Gastrocnemius medialis (tissue), 4 donors: ENCODE measurements at places on chromosomes 1 and 21. TPM values are rescaled to one million over a fixed set of nuclear protein-coding genes. Genes with fewer than 3 reads are reported as not detected.

DNA sequence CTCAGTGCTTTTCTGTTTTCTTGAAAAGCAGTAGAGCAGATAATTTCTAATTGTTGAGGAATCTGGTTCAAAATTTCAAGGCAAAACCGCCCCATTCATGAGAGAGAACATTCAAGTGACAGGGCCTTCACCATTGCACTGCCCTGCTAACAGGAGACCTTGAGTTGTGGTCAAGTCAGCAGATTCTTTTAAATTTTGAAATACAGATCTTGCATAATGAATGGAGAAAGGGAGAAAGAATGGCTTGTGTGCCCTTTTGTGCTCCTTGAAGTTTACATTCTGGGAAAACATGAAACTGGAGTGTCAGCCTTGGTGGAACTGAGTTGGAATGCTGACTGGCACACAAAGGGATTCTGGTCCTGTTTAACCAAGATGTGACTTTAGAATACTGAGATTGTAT lies 164.5 kb upstream of the UBE2U start:
- H3K4me3 ChIP-seq: no peak overlapping the region
- peak overlapping the region; percentile 83 for H3K27ac ChIP-seq
- DNase-seq: no peak
- H3K36me3 ChIP-seq: no peaks in the 10 kb centered on the region
- no peaks in the 10 kb centered on the region for H3K27me3 ChIP-seq
- peaks cover 48% of the 10 kb centered on the region for H3K4me1 ChIP-seq

DNA sequence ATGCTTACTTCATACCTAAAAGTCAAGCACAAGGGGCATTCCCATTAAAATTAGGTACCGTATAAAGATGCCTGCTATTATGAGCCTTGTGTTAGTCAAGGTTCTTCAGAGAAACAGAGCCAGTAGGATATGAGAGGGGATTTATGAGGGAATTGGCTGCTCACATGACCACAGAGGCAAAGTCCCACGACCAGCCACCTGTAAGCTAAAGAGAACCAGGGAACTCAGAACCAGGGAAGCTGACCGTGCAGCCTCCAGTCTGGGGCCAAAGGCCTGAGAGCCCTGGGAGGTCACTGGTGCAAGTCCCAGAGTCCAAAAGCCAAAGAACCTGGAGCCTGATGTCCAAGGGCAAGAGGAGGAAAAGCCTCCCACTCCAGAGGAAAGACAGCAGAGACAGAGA lies 20.0 kb downstream of the PIGM start:
- no peaks in the 10 kb centered on the region for H3K27me3 ChIP-seq
- H3K4me3 ChIP-seq: no peak overlapping the region

GRCh38 chr1:17984583-17984982 lies 123.0 kb upstream of the IGSF21 start:
- no peak overlapping the region for H3K27ac ChIP-seq
- no peak for DNase-seq
- H3K4me1 ChIP-seq: no peaks in the 10 kb centered on the region
- no peaks in the 10 kb centered on the region for H3K27me3 ChIP-seq
- no peaks in the 10 kb centered on the region for H3K36me3 ChIP-seq

GRCh38 chr21:33151941-33152731 lies 77.6 kb upstream of the IFNAR2 start:
- H3K36me3 ChIP-seq: no peaks in the 10 kb centered on the region
- H3K27me3 ChIP-seq: peaks cover 8% of the 10 kb centered on the region
- H3K27ac ChIP-seq: no peak overlapping the region
- no peak overlapping the region for H3K4me3 ChIP-seq
- no peak for DNase-seq

- no peak for DNase-seq
- peaks cover 17% of the 10 kb centered on the region for H3K36me3 ChIP-seq
- no peak overlapping the region for H3K27ac ChIP-seq
These were observed 22.6 kb downstream of the CASP9 start for GRCh38 chr1:15501208-15502032.

DNA sequence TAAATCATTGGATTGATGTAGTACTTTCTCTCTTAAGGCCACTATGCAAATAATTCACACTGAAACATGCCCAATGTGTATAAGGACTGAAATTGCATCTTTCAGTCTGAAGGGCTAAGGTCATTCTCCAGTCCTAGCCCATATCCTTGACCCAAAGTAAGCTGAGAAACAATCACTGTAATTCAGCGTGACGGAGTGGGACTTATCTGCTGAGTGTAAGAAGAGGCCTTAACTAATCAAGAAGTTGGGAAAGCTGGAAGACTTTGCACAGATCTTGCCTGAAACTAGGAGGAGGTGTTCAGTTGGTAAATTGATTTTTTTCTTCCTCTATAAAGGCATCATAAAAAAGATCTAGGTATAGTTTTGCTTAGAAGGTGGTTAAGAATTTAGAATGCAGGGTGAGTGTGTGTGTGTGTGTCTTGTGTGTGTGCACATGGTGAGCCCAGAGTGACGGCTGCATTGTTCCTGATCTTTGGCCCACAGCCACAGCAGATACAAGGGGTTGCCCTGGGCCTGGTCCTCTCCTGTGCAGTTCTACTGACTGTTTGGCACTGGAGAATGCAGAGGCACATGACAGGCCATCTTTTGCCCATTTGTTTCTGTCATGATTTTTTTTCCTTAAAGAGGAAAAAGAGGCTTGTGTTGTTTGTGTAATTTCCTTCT lies 13.3 kb upstream of the PPP2R5A start:
- no peak overlapping the region for H3K4me3 ChIP-seq
- H3K4me1 ChIP-seq: no peaks in the 10 kb centered on the region
- no peaks in the 10 kb centered on the region for H3K27me3 ChIP-seq
- H3K27ac ChIP-seq: no peak overlapping the region
- DNase-seq: no peak
- no peaks in the 10 kb centered on the region for H3K36me3 ChIP-seq

DNA sequence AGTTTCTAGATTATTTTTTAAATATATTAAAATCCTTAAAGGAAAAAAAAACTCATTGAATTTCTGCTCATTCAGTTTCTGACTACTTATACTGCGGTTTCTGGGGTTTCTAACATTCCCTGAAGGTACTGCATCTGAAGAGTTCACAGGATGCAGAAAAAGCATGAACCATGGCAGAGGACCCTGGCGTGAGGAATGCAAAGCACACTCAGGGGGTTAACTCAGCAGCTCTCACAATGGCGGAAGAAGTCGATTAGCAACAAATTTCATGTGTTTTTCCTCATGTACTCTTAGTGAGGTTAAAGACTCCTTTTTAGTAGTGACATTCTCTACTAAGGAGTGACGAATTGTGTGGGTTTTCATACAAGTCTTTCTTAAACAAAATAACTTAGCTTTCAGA lies 975.6 kb downstream of the NCAM2 start:
- no peaks in the 10 kb centered on the region for H3K27me3 ChIP-seq
- no peaks in the 10 kb centered on the region for H3K36me3 ChIP-seq
- H3K27ac ChIP-seq: no peak overlapping the region
- H3K4me3 ChIP-seq: no peak overlapping the region
- DNase-seq: no peak

GRCh38 chr1:40620150-40620549 lies 45.3 kb downstream of the RIMS3 start:
- no peaks in the 10 kb centered on the region for H3K27me3 ChIP-seq
- no peak overlapping the region for H3K27ac ChIP-seq
- H3K4me3 ChIP-seq: no peak overlapping the region
- DNase-seq: no peak
- H3K4me1 ChIP-seq: no peaks in the 10 kb centered on the region
- no peaks in the 10 kb centered on the region for H3K36me3 ChIP-seq

GRCh38 chr1:204345438-204345841 lies 14.3 kb downstream of the PLEKHA6 start:
- no peak overlapping the region for H3K27ac ChIP-seq
- H3K36me3 ChIP-seq: no peaks in the 10 kb centered on the region
- H3K4me1 ChIP-seq: no peaks in the 10 kb centered on the region

- no peaks in the 10 kb centered on the region for H3K27me3 ChIP-seq
- H3K27ac ChIP-seq: no peak overlapping the region
- H3K4me3 ChIP-seq: no peak overlapping the region
- H3K4me1 ChIP-seq: no peaks in the 10 kb centered on the region
These were observed 293.4 kb downstream of the HMCN1 start for GRCh38 chr1:186027621-186028020.

- DNase-seq: no peak
- no peak overlapping the region for H3K4me3 ChIP-seq
- no peaks in the 10 kb centered on the region for H3K4me1 ChIP-seq
These were observed 82.2 kb upstream of the LMO4 start for GRCh38 chr1:87246436-87246835.

DNA sequence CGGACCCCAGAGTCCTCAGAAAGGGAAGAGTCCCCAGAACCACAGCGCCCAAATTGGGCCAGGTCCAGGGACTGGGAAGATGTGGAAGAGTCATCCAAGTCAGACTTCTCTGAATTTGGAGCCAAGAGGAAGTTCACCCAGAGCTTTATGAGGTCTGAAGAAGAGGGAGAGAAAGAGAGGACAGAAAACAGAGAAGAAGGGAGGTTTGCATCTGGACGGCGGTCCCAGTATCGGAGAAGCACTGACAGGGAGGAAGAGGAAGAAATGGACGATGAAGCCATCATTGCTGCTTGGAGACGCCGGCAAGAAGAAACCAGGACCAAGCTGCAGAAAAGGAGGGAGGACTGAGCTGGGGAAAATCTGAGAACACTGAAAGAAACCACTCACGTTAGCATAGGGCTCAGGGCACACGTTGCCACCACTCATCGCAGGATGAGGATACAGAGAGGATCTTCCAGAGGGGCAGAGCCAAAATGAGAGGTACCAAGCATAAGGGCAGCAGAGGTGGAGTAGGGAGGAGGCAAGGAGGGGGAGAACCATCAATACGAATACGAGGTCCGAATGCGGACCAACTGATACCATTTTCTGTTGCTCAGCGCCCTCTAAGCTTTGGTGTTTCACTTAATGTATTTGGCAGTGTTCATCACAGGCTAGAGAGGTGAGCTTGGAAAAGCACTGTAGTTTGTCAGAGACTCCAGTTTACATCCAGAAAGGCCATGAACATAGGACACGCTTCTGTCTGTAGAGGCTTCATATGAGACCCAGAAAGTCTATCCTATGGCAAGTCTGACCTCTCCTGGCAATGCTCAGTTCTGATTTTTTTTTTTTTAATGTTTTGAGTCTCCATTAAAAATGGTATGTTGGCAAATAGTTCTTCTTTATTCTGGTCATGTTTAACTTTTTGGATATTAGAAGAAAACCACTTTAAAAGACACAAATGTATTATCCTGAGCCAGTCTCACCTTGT lies 34.7 kb downstream of the STYXL2 start:
- DNase-seq: no peak
- H3K4me1 ChIP-seq: peaks cover 5% of the 10 kb centered on the region
- H3K27ac ChIP-seq: peak overlapping the region; percentile 18
- H3K27me3 ChIP-seq: no peaks in the 10 kb centered on the region
- peaks cover 51% of the 10 kb centered on the region for H3K36me3 ChIP-seq

DNA sequence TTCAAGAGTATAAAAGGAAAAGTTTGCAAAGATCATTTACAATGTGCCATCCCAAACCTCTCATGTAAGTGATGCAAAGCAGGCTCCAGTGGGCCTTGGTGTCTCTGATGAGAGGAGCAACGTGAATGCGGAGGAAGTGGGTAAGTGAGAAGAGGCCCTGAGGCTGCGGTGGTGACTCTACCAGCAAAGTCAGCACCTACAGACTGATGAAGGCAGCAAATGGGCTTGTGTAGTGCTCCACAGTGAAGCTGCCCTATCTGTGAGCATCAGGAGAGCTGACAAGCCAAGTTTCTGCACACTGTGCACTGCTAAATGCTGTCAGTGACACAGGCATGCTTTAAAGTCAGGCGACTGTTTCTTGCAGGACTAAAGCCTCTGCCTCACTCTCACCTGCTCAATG lies 15.6 kb upstream of the RAP1A start:
- no peaks in the 10 kb centered on the region for H3K4me1 ChIP-seq
- no peaks in the 10 kb centered on the region for H3K36me3 ChIP-seq
- H3K27me3 ChIP-seq: no peaks in the 10 kb centered on the region
- no peak for DNase-seq

DNA sequence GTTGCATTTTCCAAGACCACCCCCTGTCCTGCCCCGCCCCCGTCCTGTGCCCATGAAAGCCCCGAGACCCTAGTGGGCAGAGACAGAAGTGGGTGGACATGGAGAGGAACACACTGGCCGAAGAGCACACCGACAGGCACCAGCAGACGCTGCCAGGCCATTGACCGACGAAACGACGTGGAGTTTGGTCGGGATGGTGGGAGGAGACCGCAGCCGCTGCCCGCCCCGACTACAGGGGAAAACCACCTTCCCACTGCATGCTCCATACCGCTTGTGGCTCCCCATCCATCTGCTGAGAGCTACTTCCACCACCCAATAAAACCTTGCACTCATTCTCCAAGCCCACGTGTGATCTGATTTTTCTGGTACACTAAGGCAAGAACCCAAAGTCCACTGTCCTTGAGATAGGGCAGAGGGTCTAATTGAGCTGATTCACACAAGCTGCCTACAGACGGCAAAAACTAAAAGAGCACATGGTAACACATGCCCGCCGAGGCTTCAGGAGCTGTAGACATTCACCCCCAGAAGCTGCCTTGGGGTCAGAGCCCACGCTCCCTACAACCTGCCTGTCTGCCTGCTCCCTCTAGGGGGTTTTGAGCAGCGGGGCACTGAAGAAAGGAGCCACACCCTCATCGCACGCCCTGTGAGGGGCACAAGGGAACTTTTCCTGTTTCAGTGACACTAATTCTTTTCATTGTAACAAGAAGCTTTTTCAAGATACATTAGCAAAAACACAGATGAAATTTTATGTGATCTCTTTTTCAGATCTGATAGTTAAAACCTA lies 81.2 kb upstream of the RAB3GAP2 start:
- peaks cover 12% of the 10 kb centered on the region for H3K4me1 ChIP-seq
- H3K27me3 ChIP-seq: no peaks in the 10 kb centered on the region
- no peak overlapping the region for H3K27ac ChIP-seq
- no peaks in the 10 kb centered on the region for H3K36me3 ChIP-seq
- no peak overlapping the region for H3K4me3 ChIP-seq

- no peaks in the 10 kb centered on the region for H3K36me3 ChIP-seq
- H3K4me3 ChIP-seq: no peak overlapping the region
- H3K27me3 ChIP-seq: peaks cover 12% of the 10 kb centered on the region
- no peak for DNase-seq
- H3K27ac ChIP-seq: no peak overlapping the region
These were observed 21.5 kb upstream of the SLC2A1 start for GRCh38 chr1:42979896-42980800.

GRCh38 chr1:24204116-24204515 lies 17.0 kb upstream of the IFNLR1 start:
- H3K4me3 ChIP-seq: no peak overlapping the region
- H3K36me3 ChIP-seq: no peaks in the 10 kb centered on the region
- H3K27ac ChIP-seq: no peak overlapping the region
- H3K4me1 ChIP-seq: no peaks in the 10 kb centered on the region
- no peak for DNase-seq

The GPR25 gene
- total RNA-seq: 0.24 TPM

The ATF3 gene
- 7.4 TPM for total RNA-seq

The ARTN gene
- not detected for total RNA-seq

The RNF186 gene
- total RNA-seq: not detected

The CD1D gene
- total RNA-seq: not detected

The SPRR2B gene
- not detected for total RNA-seq

The C1orf53 gene
- 2.1 TPM for total RNA-seq
